ENCODE measurements at places on chromosomes 7 and 10.

GRCh38 chr7:1544178-1544895, 11.7 kb downstream of the TMEM184A start:
- no peak for DNase-seq

DNA sequence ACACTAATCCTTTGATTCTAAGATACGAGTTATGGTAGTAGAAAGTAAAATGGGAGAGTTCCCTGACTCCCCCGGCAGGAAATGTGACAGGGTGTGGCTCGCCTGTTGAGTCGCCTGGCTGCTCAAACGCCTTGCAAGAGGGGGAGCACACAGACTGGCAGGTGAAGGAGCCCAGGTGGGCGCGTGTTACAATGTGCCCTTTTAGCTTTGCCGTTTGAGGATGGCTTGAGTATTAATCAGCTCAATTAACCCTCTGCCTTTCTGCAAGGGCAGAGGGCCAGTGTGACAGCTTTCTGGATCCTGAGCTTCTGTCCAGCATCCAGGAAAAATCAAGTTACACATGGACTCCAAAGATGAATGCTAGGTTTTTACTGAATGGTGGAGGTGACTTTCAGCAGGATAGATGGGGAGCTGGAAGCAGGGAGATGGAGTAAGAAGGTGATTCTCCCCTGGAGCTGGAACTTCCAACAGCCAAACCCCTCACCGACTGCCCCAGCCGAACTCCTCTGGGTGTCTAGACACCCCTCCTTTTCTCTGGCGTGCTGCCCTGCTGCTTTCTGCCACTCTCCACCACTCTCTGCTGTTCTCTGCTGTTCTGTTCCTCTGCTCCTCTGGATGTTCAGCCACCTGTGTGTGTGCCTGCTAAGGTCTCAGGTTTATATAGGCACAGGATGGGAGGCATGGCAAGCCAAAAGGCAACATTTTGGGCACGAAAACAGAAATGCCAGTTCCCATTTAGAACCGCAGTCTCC, 548.8 kb upstream of the KCND2 start:
- DNase-seq: no peak

- no peak for DNase-seq
Measured at GRCh38 chr7:104855861-104856260, 158.1 kb upstream of the KMT2E start.

DNA sequence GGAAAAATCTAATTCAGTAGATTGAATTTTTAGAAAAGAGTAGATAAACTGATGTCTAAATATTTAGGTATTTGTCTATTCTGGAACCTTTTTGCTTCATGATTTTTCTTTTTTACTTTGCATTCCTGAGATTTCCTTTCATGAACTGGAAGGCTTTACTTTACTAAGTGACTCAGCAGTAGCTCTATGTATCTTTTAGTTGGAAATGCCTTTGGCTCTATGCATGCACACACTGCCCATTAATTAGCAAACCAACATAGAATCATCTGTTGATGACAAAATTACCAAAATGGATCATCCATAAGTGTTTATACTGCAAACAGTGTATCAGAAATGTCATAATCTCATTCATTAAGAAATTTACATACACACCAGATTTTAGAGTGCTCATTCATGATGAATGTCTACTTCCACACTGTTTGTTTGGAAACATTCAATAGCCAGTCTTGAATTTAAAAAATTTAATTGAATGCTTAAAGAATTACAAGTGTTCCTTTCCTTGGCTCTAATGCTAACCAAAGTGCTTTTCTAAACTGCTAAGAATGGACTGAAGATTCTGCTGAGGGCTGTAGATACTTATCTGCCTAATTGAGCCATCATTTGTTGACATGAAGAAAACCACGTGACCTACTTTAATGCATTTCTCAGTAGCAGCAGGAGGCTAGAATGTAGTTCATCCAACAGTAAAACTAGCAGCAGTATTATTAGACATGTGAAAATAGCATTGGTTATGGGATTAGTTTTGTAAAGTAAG, 282.0 kb downstream of the ADK start:
- peak; percentile 88 for DNase-seq

DNA sequence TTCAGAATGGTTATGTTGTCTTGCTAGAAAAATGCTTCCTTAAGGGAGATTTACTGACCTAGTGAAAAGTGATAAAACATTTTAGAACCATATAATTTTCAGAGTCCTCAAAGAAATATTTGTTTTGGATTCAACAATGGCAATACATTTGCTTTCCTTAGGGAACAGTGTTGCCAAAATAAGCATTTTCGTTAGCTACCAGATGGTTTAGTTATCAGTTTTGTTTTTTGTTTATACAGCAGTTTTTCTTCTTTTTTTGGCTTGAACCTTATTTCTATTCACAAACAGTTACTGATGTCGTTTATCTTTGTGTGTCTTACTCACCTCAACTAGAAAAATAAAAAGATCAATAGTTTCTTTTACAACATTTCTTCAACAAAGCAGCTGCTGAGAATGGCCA, 48.6 kb downstream of the EXOC4 start:
- DNase-seq: no peak

DNA sequence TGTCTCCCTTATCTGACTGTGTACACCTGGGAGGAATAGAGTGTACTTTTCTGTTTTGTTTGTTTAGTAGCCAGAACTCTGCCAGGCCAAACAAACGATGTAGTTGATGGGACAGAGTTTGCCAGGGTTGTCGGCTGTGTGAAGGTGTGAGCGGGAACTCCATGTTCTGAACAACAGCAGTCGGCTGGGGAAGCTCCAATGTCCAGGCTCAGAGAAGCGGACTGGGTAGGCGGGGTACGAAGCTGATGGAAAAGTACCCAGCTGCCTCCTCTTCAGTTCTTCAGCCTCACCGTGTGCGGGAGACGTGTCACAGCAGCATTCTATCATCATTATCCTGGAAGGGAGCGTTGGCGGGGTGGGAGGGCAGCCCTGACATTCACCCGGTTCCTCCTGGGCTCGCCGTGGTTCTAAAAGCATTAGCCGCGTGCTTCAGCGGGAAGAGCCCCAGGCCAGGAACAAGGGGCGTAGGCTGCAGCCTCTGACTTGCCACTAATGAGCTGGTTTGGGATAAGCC, 52.9 kb downstream of the PFKFB3 start:
- no peak for DNase-seq

DNA sequence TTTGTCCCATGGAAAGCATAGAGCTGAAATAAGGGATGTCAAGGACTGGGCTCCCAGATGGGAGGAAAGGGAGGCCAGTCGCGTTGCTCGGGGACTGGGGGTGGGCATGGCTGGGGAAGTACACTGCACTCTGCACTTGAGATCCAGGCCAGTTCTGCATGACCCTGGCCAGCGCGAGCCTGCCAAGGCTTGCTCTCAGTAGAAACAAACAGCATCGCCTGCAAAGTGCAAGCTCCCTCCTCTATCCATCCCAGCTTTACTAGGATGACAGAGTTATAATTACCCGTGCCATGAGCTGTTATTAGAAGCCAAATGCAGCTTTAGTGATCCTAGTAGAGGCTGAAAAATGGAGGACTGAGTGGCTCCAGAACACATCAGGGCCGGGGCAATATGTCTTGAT, 43.9 kb upstream of the PDCD4 start:
- no peak for DNase-seq

DNA sequence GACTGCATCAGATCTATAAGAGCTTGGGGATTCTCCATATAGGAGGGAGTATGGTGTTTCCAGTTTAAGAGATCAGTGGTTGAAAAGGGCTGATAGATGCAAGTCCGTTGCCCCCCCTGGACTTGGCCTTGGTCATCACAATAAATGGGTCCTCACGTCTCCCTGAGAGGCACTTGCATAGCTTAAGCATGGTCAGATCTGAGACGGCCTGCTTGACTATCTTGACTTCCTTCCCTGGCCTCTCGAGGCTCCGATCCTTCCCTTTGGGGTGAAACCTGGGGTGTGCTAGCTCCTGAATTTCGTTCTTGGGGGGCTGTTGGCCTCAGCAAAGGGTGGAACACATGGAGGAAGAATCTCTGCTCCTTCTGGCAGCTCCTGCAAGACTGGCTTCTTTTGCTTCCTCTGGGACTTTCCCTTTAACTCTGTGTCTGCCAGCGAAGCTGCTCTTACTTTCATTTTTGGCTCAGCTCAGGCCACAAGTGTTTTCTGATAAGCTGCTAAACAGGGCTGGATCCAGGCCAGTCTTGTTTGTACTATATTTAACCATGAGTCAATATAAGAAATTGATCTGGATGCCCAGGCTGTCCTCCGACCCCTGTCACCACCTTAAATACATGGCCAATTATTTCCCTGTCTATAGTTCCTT, 11.2 kb upstream of the ZNF485 start:
- DNase-seq: peak; percentile 4

DNA sequence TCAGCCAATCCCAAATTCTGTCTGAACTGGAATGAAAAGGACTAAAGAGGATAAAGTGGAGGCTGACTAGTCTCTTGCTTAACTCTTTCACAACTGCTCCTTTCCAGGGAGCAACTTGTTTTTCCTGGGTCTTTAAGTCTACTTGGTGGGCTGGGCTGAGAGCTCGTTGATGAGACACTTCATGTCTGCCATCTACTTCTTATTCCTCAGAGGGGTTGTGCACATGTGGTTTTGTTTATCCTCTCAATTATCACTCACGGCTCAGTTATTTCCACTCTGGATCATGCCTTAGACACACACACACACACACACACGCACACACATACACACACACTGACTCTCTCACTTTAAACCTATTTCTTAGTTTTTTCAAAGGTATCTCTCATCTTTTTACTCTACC, 298.6 kb upstream of the MTPN start:
- DNase-seq: no peak

DNA sequence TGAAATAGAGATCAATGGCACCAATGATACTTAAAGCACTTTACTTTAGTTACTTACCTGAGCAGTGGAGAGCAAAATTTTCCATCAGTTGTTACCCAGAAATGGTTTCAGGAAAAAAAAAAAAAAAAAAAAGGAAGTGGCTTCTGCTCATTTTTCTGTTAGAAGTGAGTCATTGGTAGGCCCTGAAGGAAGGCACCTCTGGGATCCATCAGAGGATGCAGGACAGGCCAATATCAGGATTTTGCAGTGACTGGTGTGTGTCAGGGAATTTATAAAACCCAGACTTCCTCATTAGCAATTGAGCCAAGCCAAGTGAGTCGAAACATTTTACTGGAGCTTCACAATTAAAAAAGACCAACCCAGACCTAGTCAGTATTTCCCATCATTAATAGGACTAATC, 2.3 kb upstream of the SMIM30 start:
- no peak for DNase-seq

- DNase-seq: no peak
Measured at GRCh38 chr7:136868496-136869000, at the start of gene CHRM2. TSS of gene CHRM2 (plus strand) at chr7:136868652. CDS start at chr7:137014866, 146,214 bp downstream.

DNA sequence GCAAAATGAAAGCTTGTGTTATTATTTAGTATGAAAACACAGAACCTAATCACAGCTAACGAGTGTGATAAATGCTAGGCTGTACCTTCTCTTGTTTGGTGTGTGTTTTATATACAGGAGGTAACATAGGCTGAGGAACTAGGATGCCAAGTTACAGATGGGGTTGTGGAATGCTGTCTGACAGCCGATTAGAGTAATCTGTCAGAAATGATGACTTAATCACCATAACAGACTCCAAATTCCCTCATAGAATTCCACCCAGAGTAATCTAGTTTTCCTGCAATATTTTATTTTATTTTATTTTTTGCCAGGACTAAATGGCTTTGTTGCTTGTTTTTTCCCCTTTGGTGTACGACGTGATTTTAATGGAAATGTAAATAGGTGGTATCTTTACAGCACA, 221.2 kb downstream of the CELF2 start:
- DNase-seq: no peak

GRCh38 chr10:116815641-116816415, 33.5 kb upstream of the ENO4 start:
- DNase-seq: no peak

- no peak for DNase-seq
Measured at GRCh38 chr10:22435650-22436049, 90.4 kb downstream of the SPAG6 start.

- DNase-seq: no peak
Measured at GRCh38 chr7:91424371-91424770, 160.1 kb downstream of the FZD1 start.

DNA sequence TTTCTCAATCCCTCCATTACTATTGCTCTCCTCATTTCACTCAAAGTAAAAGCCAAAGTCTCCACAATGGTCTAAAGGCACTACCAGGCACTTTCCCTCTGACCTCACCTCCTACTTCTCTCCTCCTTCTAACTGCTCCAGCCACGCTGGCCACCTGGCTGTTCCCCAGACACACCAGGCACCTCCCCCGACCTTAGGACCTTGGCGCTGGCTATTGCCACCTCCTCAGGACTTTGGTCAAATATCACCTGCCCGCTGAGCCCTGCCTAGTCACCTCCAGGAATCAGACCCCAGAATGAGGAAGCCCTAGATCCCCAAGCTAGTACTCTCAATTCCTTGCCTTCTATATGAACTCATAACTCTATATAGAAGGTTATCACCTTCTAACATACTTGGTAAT, 66.2 kb upstream of the STEAP1B start:
- no peak for DNase-seq

DNA sequence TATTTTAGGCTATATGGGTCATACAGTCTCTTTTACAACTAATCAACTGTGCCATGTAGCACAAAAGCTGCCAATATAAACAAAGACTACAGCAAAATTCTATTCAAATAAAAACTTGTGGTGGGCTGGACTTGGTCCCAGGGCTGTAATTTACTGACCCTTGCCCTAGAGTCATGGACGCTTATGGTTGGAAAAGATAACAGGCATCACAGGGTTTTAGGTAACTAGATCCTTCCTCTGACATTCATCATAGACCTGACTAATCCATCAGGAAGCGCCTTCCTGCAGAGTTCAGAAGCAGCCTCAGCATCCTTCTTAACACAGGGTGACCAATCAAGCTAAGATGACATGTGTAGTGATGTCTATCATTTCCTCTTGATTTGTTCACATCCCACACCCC, 40.2 kb upstream of the GPAM start:
- DNase-seq: no peak

DNA sequence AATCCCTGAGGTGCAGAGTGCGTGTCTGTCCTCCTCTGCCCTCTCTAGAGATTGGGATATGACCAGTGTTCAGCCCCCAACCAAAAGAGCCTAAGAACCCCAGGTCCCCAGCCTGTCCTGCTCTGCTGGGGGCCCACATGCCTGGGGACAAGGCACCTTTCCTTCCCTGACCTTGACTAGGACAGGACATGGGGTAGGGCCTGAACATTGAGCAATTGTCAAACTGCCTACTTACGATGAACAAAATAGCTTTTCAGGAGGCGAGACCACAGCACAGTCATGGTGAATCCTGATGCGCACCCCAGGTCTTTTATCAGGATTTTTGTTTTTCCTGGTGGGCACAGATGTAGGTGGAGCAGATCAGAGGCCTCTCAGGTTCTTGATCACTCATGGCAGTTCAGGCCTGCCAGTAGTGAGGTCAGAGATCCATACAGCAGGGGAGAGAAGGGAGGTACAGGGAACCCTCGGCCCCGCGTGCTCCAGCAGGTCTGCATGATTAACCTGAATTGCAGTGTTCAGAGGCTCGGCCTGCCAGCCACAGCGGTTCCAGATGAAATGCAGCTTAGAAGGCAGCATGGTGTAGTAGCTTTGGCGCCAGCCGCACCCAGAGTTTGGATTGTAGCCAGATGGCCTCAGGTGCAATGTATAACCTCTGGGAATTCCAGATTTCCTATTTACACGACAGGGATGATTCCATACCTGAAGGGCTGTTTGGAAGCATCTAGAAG, 191.3 kb downstream of the CUX1 start:
- DNase-seq: peak; percentile 87
